ELF-1 (cell line): ENCODE measurements at places on chromosomes 7 and 10.
A peak's percentile ranks its signal among the peaks of the same experiment; 100 is the strongest.

DNA sequence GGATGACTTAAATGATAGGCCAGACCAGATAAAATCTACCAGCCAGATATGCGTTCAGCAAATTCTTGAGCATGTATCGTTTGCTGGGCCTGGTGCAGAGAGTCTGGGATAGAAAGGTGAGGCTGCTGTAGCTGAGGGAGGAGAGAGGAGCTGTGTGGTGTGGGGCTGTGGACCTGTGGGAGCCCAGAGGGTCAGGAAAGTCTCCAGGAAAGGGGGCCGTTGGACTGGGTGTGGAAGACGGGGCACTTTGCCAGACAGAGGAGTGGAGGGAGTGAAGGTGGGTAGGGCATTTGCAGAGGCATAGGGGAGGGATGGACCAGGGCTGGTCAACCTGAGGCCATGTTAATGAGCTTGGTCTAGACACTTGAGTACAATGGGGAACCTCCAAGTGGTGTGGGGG lies 124.7 kb upstream of the UNC5B start:
- no peak for DNase-seq

- DNase-seq = no peak
Observed at GRCh38 chr7:81956520-81956919, 186.7 kb upstream of the HGF start.

DNA sequence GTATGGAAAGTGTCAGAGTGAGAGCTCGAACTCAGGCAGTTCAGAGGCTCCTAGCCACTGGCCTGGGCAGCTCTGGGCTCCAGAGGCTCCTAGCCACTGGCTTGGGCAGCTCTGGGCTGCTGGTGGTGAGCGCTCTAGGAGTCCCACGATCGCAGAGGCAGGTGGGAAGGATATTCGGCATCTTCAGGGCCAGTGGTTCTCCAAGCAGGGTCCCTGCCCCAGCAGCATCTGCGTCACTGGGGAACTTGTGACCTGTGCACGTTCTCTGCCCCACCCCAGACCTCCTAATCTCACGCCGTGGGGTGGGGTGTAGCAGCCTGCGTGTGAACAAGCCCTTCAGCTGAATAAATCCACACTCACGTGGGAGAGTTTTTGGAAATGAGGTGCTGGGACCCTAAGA lies 25.2 kb upstream of the BTBD16 start:
- DNase-seq = no peak

- peak; percentile 63 for DNase-seq
Observed at GRCh38 chr7:106057962-106058927, 53.9 kb downstream of the SYPL1 start.

GRCh38 chr7:17038160-17038782 lies 156.5 kb upstream of the AGR3 start:
- DNase-seq = no peak

GRCh38 chr7:27697861-27698430 lies 35.3 kb upstream of the HIBADH start:
- no peak for DNase-seq

DNA sequence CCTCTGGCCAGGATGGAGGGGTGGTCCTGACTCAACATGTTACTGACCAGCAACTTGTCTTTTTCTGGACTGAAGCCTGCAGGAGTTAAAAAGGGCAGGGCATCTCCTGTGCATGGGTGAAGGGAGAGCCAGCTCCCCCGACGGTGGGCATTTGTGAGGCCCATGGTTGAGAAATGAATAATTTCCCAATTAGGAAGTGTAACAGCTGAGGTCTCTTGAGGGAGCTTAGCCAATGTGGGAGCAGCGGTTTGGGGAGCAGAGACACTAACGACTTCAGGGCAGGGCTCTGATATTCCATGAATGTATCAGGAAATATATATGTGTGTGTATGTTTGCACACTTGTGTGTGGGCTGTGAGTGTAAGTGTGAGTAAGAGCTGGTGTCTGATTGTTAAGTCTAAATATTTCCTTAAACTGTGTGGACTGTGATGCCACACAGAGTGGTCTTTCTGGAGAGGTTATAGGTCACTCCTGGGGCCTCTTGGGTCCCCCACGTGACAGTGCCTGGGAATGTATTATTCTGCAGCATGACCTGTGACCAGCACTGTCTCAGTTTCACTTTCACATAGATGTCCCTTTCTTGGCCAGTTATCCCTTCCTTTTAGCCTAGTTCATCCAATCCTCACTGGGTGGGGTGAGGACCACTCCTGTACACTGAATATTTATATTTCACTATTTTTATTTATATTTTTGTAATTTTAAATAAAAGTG lies 6.0 kb downstream of the PLAU start:
- DNase-seq = no peak

- no peak for DNase-seq
Observed at GRCh38 chr10:107409522-107409921, 245.0 kb upstream of the SORCS1 start.

- DNase-seq = peak; percentile 67
Observed at GRCh38 chr10:30559180-30559579, 70.4 kb downstream of the LYZL2 start.

DNA sequence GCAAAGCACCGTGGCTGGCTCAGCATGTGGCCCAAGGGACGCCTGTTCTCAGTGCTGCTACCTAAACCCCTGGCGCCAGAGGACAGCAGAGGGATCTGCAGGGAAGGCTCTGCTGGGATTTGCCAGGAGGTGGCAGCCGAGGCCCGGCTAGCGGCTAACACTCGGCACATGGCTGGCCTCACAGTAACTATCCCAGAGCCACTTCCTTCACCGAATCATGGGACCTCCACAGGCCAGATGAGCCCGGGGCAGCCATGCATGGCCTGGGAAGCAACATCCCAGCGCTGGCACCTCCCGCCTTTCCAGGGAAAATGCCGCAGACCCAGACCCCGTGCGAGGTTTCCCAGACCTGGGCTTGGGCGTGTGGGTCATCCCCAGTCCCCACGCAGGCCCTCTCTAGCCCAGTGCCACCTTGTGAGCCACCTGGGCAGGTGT lies 36.4 kb downstream of the DPYSL4 start:
- DNase-seq = peak; percentile 95

- no peak for DNase-seq
Observed at GRCh38 chr10:72653383-72654096, 27.7 kb upstream of the MICU1 start.

DNA sequence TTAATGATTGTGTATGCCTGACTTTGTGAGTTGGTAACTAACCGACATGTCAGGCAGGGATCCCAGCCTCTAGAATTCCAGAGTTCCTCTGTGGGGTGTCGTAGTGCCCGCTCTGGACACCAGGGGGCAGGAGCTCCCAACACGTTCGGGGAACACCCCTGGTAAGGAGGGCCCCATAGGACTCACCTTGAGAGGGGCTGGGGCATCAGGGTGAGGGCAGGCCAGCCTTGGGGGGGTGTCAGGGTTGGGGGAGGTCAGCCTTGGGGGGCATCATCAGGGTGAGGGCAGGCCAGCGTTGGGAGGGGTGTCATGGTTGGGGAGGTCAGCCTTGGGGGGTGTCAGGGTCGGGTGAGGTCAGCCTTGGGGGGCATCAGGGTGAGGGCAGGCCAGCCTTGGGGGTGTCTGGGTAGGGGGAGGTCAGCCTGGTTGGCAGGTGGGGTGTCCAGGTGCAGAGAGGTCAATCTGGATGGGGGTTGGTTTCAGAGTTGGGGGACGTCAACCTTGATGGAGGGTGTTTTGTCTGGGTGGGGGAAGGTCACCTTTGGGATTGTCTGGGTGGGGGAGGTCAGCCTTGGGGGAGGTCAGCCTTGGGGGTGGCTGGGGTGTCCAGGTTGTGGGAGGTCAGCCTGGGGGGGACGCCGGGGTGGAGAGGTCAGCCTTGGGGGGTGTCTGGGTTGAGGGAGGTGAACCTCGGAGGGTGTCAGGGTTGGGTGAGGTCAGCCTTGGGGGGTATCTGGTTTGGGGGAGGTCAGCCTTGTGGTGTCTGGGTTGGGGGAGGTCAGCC lies 45.6 kb upstream of the SUN1 start:
- peak; percentile 61 for DNase-seq

- no peak for DNase-seq
Observed at GRCh38 chr10:110751850-110752249, 107.7 kb downstream of the RBM20 start.

DNA sequence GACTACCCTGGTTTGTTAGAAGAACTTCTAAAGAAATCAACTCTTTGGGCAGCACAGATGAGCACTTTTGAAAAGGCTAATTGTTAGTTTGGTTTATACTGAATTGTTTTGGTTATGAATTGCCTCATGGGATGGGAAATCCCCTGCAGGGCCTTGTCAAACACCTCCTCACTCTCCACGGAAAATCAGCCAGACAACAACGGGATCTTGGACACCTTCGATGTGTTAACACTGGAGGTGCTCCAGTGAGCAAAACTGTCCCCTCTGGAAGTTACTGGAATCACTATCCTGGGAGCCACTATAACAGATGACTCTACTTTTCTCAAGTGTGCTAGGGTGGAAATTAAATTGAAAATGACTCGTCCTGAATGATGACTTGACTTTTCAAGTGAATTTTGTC lies 38.7 kb downstream of the CDK6 start:
- no peak for DNase-seq
